ENCODE measurements at places on chromosomes 5 and 9.

DNA sequence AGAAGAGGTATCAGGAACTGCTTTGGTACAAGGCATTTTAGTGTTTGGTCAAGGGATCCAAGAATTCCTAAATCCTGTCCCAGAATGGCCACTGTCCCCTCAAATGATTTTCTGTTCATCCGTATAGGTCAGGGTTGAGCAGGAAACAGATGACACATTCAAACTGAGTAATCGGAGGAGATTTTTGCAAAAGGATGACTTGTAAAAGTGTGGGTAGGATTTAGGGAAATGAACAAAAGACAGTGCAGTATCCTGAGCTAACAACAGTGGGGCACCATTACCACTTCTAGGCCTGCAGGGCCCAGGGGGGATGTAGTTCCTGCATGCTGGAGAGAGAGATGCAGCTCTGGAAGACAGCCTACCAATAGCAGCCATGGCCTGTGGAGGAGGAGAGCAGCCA, 290.1 kb downstream of the ZSWIM6 start:
- no peak for DNase-seq

GRCh38 chr5:66959653-66960052, 236.9 kb downstream of the CD180 start:
- DNase-seq, result no peak

DNA sequence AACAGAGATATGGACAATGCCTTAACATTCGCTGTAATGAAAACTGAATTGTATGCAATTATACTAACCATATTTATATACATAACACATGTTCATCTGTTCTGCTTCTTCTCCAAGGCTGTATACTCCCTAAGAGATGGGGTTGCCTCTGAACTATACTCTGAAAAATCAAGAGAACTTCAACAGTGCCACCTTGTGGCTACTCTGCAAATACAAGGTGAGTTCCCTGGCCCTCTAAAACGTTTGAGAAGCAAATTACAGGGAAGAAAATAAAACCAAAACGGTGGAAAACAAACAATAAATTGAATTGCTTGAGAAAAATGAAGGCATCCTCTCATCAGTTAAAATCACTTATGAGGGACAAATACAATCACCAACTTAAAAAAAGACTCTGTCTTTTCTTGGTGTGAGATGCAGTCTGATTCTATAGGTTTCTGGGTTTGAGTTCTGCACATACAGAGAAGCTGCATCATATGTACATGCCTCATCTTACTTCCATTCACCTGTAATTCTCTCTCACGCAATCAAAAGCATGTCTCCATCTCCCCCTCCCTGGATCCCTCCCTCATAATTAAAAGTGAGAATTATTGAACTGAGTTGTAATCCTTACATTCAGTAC, 98.6 kb downstream of the FBXW11 start:
- no peak for DNase-seq

DNA sequence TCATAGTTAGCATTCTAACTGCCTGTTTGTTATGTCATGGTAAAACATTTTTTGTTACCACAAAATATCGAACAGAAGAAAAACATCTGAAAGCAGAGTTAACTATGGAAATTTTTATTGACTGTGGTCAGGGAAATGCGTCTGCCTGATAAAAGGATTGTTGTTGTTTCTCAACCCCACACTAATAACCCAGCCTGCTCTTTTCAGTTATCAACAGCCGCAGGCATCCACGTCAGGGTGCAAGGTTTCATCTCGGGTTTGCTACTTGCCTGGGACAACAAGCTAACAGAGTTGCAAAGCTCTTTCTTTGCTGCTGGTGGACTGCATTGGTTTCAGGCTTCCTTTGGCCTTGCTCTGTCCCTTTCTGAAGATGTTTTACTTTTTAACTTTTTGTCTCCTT, 969.2 kb downstream of the CDH18 start:
- no peak for DNase-seq

DNA sequence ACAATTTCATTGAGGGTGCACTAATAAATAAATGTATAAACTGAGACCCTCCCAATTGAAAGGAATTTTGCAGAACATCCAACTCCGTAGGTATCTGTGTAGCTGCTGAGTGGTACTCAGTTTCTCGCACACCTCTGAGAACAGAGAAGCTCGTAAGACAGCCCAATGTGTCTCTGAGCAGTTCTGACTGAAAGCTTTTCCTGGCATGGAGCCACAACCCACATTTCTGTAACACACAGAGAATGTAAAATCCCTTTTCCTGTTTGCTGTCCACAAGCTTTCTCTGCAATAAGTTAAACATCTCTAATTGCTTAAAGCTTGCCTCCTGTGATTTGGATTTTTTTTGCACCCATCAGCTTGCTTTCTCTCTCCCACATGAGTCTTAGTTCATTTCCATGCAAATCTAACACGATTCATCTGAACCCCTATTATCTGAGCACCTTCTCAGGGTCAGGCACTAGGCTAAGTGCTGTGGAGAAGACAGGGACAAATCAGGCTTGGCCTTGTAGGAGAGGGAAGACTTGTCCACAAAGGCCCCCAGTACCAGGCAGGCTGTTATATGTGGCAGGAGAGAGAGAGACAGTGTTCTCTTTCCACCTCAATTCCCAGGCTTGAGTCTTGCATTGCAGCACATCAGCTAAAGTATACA, 44.2 kb upstream of the COL15A1 start:
- DNase-seq, result no peak
